ENCODE measurements at places on chromosomes 13 and 19.

DNA sequence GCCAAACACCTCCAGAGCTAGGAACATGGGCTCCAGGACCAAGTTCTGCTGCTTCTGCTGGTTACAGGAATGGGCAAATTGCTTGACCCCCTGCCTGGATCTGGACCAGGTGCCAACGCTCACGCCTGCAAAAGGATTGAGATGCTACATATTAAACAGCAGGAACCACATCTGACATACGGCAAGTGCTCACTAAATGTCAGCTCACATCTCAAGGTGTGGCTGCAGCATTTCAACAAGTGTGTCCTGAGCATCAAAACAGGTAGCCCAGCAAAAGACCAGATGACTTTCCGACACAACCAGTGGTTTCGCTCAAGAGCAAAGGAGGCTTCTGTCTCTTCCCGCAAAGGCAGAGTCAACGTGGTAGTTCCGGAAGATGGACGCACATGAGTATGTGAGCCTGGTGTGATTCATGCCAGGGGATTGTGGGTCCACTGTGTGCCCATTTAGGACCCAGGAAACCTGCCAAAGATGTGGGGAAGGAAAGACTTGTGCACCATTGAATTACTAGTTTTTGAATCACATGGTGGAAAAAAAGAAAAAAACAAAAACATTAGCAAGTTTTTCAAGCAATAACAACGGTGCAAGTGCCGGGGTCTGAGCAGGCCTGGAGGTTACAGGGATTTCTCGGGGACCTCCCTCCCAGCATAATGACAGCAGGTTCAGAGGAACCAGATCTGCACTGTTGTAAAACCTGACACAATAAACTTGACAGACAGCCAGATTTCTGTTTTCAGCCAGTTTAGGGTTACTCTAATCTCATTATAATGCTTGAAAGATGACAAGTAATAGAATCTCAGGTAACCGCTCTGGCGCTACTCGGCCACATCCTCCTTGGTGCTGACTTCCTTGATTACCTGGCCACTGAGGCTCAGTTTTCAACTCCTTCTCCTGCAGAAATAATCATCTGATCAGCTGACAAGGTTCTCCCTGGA, 77.9 kb downstream of the SOX1 start:
- no peak for DNase-seq

DNA sequence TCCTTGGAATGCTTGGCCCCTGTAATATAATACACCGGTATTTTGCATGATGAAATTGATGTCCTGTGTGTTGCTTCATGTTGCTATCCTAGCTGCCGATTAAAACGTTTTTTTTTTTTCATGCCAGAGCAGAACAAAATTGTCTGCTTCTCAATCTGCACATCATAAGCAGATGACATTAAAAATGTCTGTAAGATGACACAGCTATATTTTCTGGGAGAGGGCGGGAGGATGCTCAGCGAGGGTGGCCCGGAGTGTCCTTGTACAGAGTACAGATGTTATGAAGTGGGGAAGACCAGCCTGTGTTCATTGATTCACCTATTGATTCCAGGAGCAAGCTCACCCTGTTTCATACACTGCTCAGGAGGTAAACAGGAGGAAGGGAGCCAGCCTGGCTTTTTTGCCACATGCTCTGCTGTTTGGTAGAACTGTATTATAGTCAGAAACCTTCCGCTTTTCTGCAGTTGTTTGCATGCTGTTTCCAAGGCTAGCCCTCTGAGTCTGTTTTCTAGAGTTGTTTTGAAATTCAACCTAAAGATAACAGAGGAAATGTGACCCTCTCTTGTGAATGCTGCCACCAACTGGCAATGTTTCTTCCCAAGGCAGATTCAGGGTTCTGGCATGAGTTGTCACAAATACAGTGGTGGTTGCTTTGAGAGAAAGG, 4.7 kb upstream of the IRS2 start:
- DNase-seq, result no peak

- no peak for DNase-seq
Measured at GRCh38 chr13:80684217-80684991, 343.5 kb upstream of the SPRY2 start.

DNA sequence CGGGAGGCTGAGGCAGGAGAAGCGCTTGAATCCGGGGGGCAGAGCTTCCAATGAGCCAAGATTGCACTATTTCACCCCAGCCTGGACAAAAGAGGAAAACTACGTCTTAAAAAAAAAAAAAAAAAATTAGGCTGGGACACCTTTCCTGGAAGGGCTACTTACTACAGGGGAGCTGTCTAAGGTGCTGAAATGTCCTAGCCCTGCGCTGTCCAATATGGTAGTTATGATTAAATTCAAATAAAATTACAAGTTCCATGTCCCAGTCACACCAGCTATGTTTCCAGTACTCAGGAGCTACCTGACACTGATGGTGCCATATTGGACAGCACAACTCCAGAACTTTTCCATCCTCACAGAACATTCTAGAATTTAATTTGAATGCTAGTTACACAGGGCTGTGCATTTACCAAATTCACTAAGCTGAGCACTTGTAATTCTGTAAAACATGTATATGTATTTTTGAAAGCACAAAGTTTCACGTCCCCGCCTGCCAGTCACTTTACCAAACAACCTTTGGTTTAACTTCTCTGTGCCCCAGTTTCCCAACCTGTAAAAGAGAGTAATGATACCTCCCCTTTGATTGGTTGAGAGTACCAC, 9.2 kb upstream of the ZSCAN22 start:
- DNase-seq, result no peak

DNA sequence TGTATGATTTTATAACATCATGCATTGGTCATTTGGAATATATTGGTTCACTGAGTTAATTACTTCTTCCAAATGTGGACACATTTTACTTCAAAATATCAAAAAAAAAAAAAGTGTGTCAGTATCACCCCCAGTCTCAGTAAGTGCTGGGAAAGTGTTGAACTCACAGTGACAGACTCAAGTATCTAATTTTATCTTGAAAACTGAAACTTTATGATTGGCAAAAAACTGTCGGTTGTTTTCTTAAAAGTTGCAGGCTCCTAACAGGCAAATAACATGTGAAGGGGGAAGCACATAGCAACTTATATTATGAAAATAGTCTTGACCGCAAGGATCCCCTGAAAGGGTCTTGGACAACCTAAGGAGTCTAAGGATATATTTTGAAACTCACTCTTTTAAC, 33.5 kb upstream of the TPP2 start:
- no peak for DNase-seq

DNA sequence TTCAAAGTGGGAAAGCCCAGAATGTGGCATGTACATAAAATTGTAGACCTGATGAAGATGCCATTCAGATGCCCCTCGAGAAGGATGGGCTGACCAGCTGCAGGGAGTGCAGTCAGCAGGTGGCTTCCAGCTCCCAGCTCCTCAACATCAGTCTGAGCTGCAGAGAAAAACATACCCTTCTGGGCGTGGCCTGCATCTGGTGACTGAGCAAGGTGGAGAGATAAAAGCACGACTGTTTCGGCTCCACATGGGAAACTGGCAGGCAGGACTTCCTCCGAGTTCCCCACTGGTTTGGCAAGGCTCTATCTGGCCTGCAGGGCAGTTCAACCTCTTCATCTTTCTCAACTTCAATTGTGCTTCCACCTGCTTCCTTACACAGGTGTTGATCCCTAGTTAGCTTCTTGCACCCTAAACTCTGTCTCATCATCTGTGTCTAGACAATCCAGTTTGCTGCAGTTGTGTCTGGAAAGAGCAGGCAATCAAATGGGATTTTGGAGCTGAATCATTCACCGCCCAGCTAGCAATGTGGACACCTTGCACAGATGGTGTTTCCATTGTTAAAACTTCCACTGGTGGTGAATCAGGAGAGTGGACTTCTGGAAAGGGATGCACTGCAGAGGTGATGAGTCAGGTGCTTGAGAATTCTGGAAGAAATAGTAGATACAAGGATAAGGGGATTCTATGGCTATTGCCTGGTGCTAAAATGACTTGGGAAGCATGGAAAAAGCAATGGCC, 56.8 kb downstream of the POLR1D start:
- DNase-seq, result no peak

- DNase-seq, result no peak
Measured at GRCh38 chr13:109750221-109750775, 36.1 kb downstream of the IRS2 start.

- DNase-seq, result no peak
Measured at GRCh38 chr13:46720189-46720588, 76.8 kb downstream of the ESD start.

DNA sequence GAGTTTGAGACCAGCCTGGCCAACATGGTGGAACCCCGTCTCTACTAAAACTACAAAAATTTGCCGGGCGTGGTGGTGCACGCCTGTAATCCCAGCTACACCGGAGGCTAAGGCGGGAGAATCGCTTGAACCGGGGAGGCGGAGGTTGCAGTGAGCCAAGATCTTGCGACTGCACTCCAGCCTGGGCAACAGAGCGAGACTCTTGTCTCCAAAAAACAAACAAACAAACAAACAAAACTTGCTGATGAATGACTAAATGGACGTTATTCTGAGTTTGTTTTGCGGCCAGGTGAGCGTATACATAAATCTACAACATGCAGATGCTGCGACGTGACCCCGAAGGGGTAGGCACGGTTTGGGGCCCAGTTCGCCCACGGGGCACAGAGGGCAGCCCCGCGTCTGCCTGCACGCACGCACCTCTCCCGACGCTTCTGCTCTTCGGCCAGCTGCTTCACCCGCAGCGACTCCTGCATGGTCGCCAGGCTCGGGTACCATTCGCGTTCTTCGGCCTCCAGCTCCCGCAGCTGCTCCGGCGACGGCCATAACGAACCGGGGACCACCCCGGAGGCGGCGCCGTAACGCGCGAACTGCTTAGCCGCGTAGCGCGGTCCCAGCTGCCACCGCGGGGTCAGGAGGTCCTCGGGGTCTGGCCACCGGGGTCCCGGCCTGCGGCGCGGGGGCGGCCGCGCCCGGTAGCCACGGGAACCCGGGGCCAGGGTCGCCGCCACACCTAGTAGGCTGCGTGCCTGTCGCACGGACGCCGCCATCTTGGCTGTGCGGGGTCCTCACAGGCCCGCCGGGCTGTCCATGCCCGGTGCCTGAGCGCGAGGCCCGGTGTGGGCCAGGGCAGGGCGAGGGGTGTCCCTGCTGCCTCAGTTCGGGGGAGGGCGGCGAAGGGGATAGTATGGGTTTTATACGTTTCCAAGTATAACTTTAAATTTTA, at the start of gene GADD45GIP1:
TSS of gene GADD45GIP1 (minus strand) at position 778 of the 943 bp plus-strand sequence. CDS start at position 767, 11 bp downstream.
- peak; percentile 88 for DNase-seq

GRCh38 chr13:80572308-80572922, 231.5 kb upstream of the SPRY2 start:
- DNase-seq, result no peak
